ENCODE measurements at places on chromosomes 11 and 22.

DNA sequence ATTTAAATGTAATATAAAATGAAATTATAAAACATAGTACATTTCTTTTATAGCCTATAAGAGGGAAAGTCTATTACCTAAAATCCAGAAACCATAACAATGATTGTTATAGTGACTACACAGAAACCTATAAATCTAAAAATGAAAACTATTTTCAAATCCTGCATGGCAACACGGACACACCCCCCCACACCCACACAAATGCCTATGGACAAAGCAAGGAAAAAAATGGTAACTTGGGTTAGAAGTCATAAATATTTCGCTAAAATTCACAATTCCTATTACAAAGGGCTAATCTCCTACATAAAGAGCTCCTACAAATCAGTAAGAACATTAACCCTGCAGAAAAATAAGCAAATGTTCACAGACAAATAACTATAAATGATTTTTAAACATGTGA, 56.4 kb downstream of the GAB2 start:
- no peak for DNase-seq

- DNase-seq, result peak; percentile 70
Measured at GRCh38 chr11:118939953-118940598, 14.3 kb upstream of the BCL9L start.

DNA sequence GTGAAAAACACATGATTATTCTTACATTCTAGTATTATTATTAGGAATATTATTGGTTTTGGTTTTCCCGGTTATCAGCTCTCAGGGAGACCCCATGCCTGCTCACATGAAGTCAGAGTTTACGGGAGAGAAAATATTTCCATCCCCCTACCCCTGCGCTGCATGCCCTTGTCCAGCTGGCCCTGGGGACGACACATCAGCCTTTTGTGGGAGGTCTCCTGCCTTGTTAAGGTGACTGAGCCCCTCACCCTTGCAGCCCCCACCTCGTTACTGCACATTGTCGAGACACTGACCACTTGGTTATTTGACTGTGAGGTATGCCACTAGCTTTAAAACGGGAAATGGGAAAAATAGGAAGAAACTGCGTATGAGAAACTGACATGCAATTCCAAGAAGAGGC, 63.0 kb downstream of the PARVG start:
- no peak for DNase-seq

- no peak for DNase-seq
Measured at GRCh38 chr11:34417202-34417601, 21.5 kb upstream of the CAT start.

DNA sequence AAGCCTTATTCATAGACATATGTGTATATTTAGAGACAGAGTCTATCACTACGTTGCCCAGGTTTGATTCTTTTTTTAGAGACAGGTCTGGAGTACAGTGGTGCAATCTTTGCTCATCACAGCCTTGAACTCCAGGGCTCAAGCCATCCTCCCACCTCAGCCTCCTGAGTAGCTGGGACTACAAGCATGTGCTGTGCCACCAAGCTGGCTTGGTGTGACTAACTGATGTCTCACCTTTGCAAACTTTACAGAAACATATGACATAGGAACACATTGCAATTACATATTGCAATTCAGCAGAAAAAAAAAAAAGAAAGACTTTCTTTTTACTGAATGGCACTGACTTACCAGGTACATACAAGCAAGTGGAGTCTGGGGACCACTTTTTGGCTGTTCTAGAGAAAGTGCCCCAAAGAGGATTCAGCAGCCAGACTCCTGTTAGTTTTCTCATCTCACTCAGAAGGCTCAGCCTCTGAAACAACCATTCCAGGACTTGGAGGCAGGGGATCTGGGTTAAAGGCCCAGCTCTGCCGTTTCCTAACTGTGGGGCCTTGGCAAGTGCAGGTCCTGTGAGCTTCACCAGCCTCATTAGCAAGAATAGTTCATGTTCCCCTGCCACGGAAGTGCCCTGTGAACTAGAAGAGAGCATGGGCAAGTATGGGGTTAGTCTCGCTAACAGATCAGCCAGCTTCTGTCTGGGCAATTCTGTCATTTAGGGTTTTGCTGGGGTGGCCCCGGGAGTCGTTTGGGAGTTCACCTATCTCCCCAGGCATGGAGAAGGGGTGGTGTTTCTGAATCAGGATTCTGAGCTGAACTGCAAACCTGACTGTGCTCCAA, 11.3 kb upstream of the NFAM1 start:
- DNase-seq, result no peak

All from fibroblast of skin of abdomen (primary cell).